CD4-positive, alpha-beta T cell treated with Interleukin-6 at 100 ng/mL for 8 hours (primary cell): ENCODE measurements at places on chromosomes 2 and 18.

GRCh38 chr2:2688254-2688653 is 357.2 kb upstream of the MYT1L start:
- no peak for DNase-seq

DNA sequence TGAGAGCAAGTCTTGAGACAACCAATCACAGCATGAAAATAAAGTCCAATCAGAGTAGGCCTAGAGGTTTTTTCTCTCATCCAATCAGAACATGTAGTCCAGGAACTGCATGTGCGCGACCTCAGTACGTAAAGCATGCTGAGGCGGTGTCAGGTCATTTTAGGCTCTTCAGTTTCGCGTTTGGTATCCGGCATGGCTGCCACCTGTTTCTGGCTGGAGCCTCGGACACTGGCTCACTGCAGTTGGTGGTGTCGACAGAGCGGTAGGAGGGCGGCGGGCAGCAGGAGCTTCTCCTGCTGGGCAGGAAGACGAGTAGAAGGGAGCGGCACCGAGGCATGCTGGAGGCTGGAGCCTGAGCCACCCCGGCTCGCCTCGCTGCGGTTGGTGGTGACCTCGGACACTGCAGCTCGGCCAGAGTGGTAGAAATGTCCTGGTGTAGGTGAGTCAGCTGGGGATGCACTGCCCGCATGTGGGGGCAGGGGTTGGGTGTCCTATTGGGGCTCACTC is 15.8 kb downstream of the CCDC74A start:
- no peak for DNase-seq

DNA sequence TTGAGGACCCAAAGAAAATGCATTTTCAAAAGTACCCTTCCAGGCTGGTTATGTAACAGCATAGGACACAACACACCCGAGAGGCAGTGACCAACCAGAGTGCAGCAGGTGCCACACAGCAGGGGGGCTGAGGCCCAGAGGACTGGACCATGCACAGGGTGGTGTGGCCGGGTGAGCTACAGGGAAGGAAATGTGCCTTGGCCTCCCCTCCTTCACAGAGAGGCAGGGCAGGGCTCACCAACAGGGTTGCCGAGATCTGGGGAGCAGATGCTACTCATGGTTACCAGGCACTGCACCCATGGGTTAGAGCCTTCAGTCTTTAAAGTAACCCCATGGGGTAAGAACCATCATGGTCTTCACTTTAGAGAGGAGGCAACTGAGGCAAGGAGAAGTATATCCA is 158.4 kb downstream of the MSH2 start:
- DNase-seq, result no peak

GRCh38 chr2:33366473-33366872 is 110.0 kb upstream of the RASGRP3 start:
- DNase-seq, result no peak

DNA sequence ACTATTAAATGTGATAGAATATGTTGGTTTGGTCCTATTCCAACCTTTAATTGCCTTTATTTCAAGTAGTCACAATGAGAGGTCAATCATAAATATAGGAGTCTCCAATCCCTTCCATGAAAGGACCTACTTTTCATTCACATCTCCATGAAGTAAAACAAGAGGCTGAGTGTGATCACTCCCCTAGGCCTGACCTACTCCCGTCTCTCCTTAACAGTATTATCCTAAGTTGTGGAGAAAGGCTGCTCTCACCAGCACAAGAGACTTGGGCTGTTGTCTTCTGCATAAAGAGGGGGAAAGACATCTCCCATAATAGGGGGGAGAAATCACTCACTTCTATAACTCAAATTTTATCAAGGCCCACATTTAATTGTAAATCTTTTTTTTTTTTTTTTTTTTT is 105.4 kb downstream of the SOS1 start:
- DNase-seq, result no peak

DNA sequence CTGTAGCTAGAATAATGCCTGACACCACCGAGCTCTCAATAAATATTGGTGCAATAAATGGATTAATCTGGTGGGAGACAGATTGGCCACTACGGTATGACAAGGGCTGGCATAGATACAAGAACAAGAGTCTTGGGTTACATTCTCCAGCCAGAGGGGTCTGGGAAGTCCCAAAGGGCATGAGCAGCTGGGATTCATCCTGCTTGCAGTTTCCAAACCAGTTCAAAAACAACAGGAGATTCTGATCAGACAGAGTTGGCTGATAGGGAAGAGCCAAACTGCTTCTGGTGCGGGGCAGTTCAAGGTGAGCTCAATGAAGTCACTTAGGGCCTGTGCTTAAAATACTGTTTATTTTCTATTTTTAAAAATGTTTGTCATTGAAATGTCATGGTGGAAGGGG is 266.9 kb downstream of the TNS1 start:
- no peak for DNase-seq

GRCh38 chr2:32965523-32966171 is 18.9 kb downstream of the LTBP1 start:
- no peak for DNase-seq

DNA sequence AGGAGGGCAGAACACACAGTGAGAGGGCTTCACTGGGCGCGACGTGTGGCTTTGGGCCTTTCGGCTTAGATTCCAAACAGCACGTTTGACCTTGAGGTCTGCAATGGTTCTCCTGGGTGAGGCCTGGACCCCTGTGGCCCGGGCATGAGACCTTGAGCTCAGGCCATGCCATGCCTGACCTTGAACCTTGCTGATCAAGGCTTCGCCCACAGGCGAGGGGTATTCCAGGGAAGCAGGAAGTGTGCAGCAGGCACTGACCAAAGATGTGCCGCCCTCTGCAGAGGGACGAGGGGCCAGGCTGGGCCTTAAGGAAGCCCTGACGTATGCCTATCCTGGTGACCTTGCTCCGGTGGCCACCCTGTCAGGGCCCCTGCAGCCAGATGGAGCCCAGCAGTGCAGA is 178.3 kb upstream of the HDAC4 start:
- no peak for DNase-seq

DNA sequence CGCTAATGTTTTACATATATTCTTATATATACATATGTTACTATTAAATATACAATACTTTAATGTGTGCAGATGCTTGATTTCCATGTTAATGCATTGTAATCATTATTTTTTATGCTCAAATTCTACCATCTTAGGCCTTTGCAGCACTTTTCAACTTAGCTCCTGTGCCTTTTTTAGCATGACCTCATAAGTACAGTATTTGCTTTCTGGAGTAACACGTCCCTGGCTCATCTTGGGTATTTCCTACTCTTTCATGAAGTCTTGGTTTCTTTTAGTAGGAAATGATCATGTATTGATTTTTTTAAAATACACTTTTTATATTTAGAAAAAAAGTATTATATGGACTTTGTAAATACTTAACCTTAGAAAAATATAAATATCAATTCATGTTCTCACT is 36.5 kb downstream of the CAB39 start:
- DNase-seq, result no peak

GRCh38 chr2:147464737-147465357 is 380.0 kb upstream of the ACVR2A start:
- DNase-seq, result no peak

DNA sequence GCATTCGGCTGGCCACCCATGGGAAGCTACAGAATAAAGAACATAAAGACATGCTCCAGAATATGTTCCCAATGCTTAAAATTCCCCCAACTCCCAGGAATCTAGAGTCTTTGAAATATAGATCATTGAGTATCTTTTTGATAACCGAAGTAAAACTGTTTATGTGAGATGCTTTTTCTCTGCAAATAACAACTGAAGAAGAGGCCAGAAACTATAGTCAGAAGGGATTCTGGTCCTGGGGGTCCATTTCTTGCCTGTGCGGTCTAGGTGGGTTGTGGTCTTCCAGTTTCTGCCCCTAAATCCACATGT is 30.6 kb upstream of the SLC66A3 start:
- DNase-seq, result no peak

GRCh38 chr2:194166818-194167217 is 1490.2 kb upstream of the SLC39A10 start:
- no peak for DNase-seq

DNA sequence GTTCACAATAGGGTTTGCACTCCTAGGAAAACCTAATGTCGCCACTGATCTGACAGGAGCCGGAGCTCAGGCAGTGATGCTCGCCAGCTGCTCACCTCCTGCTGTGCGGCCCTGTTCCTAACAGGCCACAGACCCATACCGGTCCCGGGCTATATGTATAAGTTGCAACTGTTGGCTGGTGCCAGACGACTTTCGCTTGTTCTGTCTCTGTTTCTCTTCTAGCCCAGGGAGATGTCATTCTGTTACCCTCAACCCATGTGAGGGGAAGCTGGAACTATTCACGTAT is 170.3 kb downstream of the BCL2 start:
- DNase-seq, result no peak

- no peak for DNase-seq
These were observed 55.4 kb downstream of the BOLA3 start for GRCh38 chr2:74092275-74092674.

DNA sequence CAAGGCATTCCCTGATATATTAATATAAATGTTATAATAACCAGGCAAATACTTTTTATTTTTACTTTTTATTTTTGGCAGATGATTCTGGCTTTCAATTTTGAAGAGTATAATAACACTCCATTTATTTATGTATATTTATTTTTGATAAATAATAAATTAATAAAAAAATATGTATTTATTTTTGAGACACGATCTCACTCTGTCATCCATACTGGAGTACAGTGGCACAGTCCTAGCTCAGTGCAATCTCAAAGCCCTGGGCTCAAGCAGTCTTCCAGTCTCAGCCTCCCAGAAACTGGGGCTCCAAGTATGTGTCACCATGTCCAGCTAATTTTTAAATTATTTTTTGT is 93.4 kb upstream of the ITGA6 start:
- DNase-seq, result no peak

- no peak for DNase-seq
These were observed 143.9 kb downstream of the MYCN start for GRCh38 chr2:16084274-16084673.

DNA sequence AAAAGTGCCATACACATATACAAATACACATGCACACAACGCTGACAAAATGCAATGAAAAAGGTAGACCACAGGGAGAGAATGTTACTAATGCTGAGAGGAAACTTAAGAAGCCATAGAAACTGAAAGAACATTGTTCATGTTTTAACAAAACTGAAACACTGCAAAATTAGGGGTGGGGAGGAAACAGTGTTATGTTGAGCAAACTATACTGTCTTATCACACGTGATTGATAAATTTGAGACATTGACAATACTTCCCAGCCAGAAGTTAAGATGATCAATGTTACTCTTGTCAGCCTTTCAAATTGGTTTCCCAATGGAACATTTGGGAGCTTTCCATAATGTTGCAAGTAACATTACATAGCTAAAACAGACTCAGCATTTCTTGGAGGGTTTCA is 165.5 kb downstream of the L3MBTL4 start:
- no peak for DNase-seq

DNA sequence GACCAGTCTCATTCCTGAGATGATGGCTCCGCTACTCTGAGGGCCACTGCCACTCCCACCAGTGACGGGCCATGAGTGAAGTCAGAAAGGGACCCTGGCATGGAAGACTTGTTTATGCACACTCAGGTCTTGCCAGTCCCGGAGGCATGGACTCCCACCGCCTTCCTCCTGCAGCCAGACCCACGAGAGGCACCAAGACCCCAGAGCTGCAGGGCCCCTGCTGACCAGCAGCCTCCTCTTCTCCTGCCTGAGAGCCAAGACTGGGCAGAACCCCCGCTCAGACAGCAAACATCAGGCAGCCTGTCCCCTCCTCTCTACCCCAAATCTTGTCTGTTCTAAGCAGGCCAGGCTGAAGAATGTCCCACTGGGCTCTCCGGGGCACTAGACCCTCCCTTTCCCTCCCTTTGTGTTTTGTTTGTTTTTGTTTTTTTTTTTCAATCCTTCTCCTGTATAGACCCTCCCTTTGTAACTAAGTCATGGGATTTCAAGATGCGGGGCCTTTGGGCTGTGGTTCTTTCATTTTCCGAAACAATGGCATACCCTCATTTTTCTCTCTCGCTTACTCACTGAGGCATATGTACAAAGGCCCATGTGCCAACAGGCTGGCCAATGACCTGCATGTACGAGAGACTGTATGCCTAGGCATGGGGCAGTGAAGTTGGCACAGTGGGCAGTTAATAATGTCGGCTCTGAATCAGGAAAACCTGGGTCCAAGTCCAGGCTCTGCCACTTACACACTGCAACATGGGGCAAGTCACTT is 24.3 kb upstream of the MAPRE3 start:
- DNase-seq, result no peak

- DNase-seq, result no peak
These were observed 198.2 kb downstream of the ZFP36L2 start for GRCh38 chr2:43028188-43028587.

- DNase-seq, result no peak
These were observed 10.0 kb downstream of the IL1R2 start for GRCh38 chr2:102001767-102002142.

- DNase-seq, result no peak
These were observed 43.2 kb upstream of the GPR75 start for GRCh38 chr2:53903011-53903410.

DNA sequence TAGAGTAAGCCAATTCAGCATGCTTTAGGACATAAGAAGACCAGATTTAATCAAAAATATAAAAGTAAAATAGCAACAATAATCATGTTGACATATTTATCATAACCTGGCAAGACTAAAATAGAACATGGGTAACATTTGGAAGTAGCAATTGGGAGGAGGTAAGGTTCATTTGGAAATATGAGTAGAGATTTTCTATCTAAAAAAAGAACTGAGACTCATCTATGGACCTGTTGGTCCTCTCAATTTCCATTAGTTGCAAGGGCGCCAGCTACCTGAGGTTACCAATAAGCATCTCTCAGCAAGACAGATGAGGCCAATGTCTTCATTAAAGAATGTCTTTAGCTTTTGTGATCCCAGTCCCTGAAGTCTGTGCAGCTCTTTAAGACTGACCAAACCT is 196.0 kb downstream of the IRS1 start:
- no peak for DNase-seq

GRCh38 chr2:240111253-240111652 is 24.9 kb downstream of the COPS9 start:
- no peak for DNase-seq

- no peak for DNase-seq
These were observed 306.5 kb upstream of the CYP26B1 start for GRCh38 chr2:72454189-72454588.

DNA sequence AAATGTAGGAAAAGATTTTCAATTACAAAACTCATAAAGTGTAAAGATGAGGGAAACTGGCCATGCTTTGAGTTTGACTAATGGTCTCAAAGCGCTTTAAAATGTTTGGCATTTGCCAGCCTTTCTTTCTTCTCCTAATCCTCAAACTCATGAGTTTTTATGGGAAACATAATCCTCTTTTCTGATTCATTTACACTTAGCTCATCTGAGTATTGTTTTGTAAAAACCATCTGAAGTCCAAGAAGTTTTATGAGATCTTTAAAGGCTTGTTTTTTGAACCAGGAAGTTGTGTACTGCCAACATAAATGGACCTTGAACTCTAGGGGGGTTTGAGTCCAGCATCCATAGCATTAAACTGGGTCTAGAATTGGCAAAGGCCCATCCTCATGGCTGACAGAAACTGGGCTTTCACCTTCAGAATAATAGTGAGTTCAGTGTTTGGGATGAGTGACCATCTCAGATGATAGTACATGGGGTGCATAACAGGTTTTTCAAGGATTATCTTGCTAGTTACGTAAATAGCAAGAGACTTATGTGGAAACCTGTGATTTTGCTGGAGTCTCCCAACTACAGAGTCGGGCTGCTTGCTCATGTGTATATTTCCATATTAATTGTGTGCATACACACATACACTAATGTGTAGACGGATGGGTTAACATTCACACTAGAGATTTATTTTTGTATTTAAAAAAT is 3.8 kb upstream of the LTBP1 start:
- DNase-seq, result no peak
